ENCODE measurements at places on chromosomes 2 and 18.

- DNase-seq, result no peak
These were observed 11.0 kb downstream of the CRIM1 start for GRCh38 chr2:36366491-36367120.

- DNase-seq, result peak; percentile 77
These were observed 20.7 kb upstream of the MREG start for GRCh38 chr2:216034065-216034464.

GRCh38 chr2:223929571-223930102, 15.5 kb downstream of the WDFY1 start:
- peak; percentile 48 for DNase-seq

DNA sequence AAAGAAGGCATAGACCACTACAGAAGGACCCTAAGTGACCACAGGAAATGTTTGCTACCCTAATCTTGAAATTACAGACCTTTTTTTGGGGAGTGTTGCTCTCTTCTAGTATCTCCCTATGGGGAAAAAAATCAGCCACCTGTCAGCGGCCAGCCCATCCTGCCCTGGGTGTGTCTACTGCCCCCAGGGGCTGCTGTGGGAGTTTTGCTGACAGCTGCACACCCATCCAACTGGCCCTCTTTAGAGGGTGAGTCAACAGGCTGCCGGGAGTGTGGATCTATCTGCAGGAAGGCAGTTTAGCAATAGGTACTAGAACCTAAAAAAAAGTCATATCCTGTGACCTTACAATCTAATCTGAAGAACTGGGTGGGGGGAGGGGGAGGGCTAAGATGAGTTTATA, 796 bp upstream of the DYSF start:
- DNase-seq, result peak; percentile 38

DNA sequence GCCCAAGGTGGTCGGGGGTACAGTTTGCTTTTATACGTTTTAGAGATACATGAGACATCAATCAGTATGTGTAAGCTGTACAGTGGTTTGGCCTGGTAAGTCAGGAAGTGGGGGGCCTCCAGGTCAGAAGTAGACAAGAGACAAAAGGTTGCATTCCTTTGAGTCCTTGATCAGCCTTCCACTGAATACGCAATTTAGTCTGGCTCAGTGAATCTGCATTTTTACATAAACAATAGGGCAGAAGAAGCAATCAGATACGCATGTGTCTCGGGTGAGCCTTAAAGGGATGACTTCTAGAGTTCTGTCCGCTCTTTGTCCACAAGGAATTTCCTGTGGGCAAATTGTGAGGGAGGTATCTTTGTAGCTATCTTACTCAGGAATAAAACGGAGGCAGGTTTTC, 87.2 kb downstream of the SOWAHC start:
- DNase-seq, result no peak

GRCh38 chr18:34938090-34938489, 103.1 kb upstream of the MAPRE2 start:
- no peak for DNase-seq

DNA sequence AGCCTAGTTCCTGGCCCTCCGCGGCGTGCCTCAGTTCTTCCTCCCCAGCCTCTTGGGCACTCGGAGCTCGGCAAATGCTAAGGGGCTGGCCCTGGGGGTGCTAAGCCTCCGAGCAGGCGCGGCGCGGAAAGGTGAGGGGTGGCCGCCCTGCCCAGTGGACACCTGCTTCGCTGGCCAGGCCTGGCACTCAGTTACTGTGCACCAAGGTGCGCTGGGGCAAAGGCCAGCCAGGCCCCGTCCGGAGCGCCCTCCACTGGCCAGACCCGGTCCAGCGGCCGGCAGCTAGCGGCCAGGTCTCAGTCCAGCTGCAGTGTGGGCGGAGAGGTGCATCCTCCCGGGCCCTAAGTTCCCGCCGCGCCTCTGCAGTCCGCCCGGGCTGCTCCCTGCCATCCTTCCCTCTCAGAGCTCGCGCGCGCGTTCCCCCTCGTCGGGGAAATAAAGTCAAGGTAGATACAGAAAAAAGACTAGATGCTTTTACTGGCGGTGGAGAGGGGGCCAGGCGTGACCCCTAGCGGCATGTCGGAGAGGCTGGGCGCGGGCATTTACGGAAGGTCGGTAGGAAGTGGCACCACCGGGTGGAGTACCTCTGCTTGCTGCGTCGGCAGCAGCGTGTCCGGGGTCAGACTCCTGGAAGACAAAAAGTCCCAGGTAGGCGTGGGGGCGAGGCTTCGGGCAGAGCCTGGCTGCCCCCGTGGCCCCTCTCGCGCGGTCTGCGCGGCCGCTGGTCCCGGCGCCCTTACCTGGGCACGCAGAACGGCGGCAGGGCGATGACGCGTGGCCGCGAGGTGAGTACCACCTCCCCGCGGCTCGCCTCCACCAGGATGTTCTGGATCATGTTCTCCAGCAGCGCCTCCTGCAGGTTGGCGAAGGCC, 9.4 kb upstream of the CRYBA2 start:
- DNase-seq, result no peak

GRCh38 chr2:54457323-54458023, 1.3 kb downstream of the SPTBN1 start:
- no peak for DNase-seq

DNA sequence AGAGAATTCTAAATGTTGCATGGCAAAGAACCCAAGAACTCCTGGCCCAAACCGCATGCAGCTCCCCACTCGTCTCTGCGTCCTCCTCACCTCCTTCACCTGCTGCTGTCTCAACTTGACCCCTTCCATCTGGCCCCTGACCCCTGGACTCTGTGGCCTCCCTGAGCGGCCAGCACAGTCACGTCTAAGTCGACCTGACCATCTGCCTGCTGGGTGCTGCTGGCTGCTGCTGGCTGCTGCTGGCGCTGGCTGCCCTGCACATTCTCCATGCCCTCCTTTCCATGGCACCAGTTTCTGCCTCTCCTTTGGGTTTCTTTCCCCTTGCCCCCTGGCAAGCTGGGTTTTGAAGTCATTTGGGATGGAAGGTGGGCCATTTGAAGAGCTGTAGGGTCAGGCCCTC, 30.1 kb upstream of the ASB1 start:
- no peak for DNase-seq

GRCh38 chr2:241992753-241993152, 123.2 kb downstream of the RTP5 start:
- no peak for DNase-seq

GRCh38 chr18:3463051-3463450, 13.1 kb downstream of the TGIF1 start:
- DNase-seq, result peak; percentile 56

- DNase-seq, result no peak
These were observed 54.6 kb downstream of the GREB1 start for GRCh38 chr2:11588228-11589110.

GRCh38 chr2:58616961-58617360, 375.8 kb upstream of the FANCL start:
- no peak for DNase-seq

DNA sequence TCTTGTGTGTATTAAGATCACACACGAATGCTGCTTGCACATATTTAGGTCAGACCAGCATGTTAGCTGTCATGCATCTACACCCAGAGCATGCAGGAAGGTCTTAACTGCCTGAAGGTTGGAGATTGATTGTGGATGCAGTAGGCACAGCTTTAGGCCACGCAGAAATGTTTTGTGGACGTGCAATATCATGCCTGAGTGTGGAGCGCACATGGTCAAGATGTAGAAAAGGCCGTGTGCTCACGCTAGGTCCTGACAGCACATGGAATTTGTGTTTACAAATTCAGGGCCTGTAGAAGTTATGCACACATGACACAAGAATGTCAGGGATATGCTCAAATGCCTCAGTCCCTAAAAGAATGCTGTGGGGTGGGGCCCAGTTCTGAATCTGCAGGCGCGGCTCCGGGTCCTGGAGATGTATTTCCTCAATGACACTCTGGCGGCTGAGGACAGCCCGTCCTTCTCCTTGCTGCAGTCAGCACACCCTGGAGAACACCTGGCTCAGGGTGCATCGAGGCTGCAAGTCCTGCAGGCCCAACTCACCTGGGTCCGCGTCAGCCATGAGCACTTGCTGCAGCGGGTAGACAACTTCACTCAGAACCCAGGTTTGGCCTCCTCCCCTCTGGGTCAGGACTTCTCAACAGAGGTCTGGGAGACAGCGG, 27.9 kb downstream of the MARCO start:
- no peak for DNase-seq

GRCh38 chr18:45863469-45863868, 38.0 kb downstream of the SIGLEC15 start:
- peak; percentile 48 for DNase-seq

- no peak for DNase-seq
These were observed 136.9 kb downstream of the HDAC4 start for GRCh38 chr2:239263669-239264491.

GRCh38 chr2:152846697-152847470, 128.5 kb downstream of the ARL6IP6 start:
- DNase-seq, result peak; percentile 59

DNA sequence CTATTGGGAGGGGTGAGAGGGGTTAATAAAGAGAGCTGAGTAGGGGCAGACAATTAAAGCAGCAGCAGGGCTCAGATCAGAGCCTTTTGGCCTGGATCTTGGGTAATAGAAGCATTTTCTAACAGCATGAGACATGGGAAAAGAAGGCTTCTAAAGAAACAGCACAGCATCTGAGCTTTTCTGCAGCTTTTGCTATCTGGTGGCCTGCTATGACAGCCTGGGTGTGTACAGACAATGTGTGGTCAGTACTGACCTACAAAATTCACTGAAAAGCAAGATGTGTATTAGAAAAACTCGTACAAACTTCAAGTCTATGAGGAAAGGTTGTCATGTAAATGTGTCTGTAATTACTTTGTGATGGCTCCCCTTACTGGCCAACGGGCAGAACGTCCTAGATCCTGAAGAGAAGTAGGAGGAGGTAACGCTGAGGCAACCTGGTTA, 95.6 kb downstream of the GALNT3 start:
- peak; percentile 43 for DNase-seq

DNA sequence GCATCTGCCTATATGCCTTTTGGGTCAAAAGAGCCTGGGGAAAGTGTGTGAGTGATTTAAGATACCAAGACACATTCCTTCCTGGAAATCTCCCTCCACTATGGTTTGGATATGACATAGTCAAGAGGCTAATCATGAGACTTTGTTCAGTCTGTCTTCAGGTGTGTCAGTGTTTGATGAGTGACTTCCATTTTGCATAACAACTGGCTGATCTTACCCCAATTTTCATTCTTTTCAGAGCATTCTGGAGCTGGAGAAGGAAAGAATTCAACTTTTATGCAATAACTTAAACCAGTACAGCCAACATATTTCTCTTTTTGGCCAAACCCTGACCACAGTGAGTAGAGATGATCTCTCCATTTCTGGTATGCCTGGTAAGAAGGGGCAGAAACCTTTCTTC, 39.4 kb downstream of the SPC25 start:
- DNase-seq, result no peak

DNA sequence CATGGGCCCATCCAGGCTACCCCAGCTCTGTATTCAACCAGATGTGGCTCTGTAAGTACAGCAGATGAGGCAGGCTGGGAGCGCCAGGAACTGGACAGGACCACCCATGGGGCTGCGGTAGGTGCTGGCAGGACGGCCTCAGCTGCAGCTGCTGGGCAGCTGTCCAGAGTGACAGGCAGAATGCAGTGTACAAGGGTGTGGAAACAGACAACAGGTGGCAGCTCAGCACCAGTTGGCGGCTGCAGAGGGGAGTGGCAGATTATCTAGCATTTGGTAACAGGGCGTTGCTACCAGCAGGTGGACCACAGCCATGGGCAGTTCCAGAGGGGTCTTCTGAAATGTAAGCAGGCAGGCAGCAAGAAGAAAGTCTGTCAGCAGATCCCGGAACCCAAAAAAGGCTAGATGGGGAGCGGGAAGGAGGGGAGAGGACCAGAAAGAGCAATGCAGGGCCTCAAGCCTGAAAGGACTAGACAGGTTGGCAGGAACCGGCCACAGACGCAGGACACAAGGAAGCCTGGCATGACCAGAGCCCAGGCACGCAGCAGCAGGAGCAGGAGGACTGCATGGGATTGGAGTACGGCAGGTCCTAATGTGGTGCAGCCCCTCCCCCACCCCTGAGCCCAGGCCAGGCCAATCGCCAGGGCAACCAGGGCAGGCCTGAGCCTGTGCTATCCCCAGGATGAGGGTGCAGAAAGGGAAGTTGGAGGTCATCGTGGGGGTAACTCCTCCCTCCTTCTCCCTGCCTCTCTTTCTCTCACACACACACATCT, 24.7 kb downstream of the PKDCC start:
- DNase-seq, result peak; percentile 48

GRCh38 chr2:1591978-1592907, 152.1 kb downstream of the PXDN start:
- peak; percentile 77 for DNase-seq

- no peak for DNase-seq
These were observed 140.6 kb downstream of the TMX3 start for GRCh38 chr18:68574311-68574710.

DNA sequence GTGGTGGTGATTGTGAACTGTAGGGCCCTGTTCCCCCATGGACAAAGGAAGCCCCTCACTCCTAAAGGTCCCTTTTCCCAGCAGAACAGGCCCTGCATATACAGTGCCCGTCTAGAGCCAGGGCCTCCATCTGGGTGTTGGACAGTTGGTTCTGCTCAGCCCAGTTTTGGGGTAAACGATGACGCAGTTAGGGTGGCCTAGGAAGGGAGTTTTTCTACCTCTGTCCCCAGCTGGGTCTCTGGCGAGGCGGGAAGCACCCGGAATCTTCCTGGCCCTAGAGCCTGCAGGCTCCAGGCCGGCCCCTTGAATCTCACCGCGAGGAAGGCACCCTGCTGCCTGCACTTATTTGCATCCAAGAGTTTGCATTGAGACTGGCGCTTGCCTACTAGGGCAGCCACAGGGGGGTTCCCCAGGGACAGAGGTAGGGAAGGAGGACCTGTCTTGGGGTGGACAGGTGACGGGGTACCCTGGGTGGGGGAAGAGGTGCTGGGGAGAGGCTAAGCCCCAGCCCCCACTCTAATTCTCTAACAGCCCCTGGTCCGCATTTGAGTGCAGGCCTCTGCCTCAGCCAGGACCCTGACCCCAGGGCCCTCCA, 529 bp upstream of the MTA3 start:
- DNase-seq, result no peak

- no peak for DNase-seq
These were observed 30.1 kb upstream of the MBOAT2 start for GRCh38 chr2:9033385-9034168.

Measured in IMR-90 (cell line).